Mesenteric fat pad (tissue), 1 donor: ENCODE measurements at places on chromosomes 5 and 9. TPM values are rescaled to one million over a fixed set of nuclear protein-coding genes. Genes with fewer than 3 reads are reported as not detected.

SLC4A9 gene
- 0.22 TPM for total RNA-seq

C9 gene
- not detected for total RNA-seq

CTXN3 gene
- total RNA-seq = not detected

ANKRD31 gene
- 0.13 TPM for total RNA-seq

COL27A1 gene
- total RNA-seq = 101 TPM

ORM2 gene
- total RNA-seq = not detected

ZNF618 gene
- 8.2 TPM for total RNA-seq

MARCOL gene
- total RNA-seq = not detected

PPP3R2 gene
- not detected for total RNA-seq

SPATA31A3 gene
- not detected for total RNA-seq

HSDL2 gene
- total RNA-seq = 90.0 TPM

PAPPA gene
- total RNA-seq = 5.7 TPM

GHR gene
- 145 TPM for total RNA-seq

RASGRF2 gene
- total RNA-seq = 30.7 TPM

CD14 gene
- 224 TPM for total RNA-seq

SOHLH1 gene
- total RNA-seq = not detected

CSF2 gene
- not detected for total RNA-seq

TAS2R1 gene
- total RNA-seq = not detected

ANKRD20A1 gene
- total RNA-seq = 2.2 TPM

C1QTNF2 gene
- total RNA-seq = 0.64 TPM

RICTOR gene
- total RNA-seq = 27.1 TPM

FPGS gene
- 108 TPM for total RNA-seq

EQTN gene
- total RNA-seq = not detected

PDE6A gene
- not detected for total RNA-seq

CCNJL gene
- 0.80 TPM for total RNA-seq

C7 gene
- total RNA-seq = 326 TPM

AIF1L gene
- total RNA-seq = 57.2 TPM

RALGPS1 gene
- total RNA-seq = 4.8 TPM

TTC16 gene
- not detected for total RNA-seq

IFNK gene
- not detected for total RNA-seq

POU5F2 gene
- total RNA-seq = 1.9 TPM

DNM1 gene
- 24.1 TPM for total RNA-seq

PCDHB4 gene
- 2.5 TPM for total RNA-seq

TPD52L3 gene
- not detected for total RNA-seq

SPINK4 gene
- total RNA-seq = not detected

RNF183 gene
- not detected for total RNA-seq

HSD17B3 gene
- 1.1 TPM for total RNA-seq

PCAT7 gene
- total RNA-seq = not detected
